H1 (cell line): ENCODE measurements at places on chromosomes 4 and X. TPM values are rescaled to one million over a fixed set of nuclear protein-coding genes. Genes with fewer than 3 reads are reported as not detected.

- no peak for DNase-seq
Measured at GRCh38 chr4:145819101-145819852, 119.3 kb downstream of the ZNF827 start.

DNA sequence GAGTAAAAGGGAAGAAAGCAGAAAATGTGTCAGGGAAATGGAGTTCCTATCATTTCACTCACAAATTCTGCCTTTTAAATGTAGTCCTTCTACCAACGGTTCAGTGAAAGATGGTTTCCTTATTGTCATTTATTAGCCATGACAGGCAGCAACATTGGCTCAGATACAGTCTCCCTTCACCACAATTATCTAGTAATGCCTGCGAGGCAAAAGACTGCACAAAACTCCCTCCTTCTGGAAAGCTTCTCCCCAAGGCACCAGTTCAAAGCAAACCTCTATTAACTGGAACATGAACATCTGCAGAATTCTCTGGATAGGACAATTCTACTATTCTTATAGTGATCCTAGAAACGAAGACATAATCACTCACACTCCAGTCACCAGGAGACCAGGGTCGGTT is 28.3 kb downstream of the DCTD start:
- DNase-seq, result no peak

GRCh38 chr4:70759126-70759525 is 37.4 kb downstream of the RUFY3 start:
- no peak for DNase-seq

Gene IL2RG
- total RNA-seq, result not detected in 2 replicates

DNA sequence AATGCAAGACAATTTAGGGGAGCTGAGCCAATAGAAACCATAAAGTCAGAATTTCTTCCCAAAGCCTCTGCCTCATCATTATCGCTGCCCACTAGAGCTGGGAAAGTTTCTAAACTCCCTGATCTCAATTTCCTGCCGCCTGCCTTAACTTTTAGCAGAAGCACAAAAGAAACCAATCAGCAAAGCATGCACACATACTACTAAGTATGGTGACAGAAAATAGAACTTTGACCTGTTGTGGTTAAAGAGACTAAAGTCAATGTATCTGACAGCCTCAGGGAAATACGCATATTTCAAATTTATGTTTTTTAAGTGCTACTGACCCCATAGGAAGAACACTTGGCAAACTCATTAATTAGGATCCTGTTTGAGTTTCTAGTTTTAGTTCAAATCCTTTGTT is 10.1 kb downstream of the STK26 start:
- DNase-seq, result no peak

DNA sequence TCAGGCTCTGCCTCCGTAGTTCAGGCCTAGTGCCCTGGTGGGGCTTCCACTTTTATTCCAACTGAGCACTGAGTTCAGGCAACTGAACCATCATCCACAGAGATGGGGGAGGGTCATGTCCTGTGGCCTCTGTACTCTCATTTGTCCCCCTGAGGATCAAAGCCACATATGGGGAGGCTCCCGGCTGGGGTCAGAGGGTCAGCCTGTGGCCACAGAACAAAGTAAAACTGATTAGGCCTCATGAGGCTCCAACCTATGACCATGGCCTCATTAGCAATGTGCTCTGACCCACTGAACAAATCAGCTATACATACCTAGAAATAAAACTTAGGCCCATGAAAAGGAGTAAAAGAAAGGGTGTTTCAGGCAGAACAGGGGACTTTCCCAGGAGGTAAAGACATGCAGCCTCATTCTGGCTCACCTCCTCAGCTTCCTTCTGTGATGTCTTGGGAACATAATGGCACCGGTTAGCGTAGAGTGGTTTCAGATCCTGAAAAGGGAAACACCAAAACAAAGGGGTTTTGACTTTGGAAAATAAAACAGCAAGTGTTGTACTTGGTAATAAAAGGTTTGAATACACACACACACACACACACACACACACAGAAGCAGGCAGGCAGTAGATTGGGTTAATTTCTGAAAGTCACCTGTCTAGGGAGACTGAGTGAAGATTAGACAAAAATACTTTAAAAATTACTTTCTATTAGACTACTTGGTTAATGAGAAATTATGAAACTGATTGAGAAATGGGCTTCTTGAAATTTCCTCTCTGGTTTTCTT is 24.3 kb downstream of the TMEM255A start:
- no peak for DNase-seq

GRCh38 chr4:107453987-107454386 is 266.0 kb downstream of the PAPSS1 start:
- no peak for DNase-seq

Gene PPP2R2C
- 6.4 and 7.1 TPM in 2 replicates for total RNA-seq

Gene CD40LG
- not detected in 2 replicates for total RNA-seq

GRCh38 chr4:73170518-73171198 is 87.9 kb downstream of the ANKRD17 start:
- DNase-seq, result no peak

DNA sequence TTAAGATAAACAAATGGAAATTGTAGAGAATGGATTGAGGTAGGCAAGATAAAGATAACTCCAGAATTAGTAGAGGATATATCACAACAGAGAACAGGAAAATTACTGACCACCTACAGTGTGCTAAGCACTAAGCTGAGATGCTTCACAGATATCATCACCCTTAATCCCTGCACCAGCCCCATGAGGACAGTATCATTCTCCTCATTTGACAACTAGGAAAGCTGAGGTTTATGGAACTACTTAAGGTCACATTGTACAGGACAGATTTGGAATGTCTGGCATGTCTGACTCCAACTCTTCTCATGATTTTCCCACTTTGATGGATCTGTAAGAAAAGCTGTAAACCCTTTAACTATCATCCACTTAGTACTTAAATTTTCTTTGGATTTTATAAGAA is 95.5 kb downstream of the CASK start:
- no peak for DNase-seq

DNA sequence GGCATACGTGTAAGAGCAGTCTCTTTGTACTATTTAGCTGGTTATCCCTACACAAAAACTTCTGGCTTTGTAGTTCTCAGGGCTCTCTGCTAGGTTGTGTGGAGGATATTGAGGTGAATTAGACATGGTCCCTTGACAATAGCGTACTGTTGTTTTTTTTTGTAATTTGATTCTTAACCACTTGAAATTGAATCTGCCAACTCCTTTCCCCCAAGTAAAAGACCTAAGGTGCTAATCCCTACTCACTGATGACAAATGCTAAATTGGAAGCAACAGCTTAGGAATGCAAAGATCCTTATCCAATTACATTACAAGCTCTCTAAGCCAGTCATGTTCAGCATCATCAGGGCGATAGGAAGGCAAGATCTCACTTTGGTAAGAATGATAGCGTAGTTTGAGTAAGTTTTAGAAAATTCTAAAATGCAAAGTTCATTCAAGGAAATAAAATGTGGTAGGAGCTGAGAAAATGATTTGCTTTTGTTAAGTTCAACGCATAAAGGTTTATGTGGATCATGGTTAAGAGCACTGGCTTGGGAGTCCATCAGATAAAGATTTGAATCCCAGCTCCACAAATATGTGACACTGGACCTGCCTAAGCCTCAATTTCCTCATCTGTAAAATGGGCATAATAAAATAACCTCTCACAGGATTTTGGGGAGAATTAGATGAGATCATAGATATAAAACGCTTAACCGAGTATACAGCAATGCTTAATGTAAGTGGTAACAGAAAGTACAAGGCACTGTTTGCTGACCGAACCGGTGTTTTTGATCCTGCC is 39.3 kb downstream of the DOCK11 start:
- no peak for DNase-seq

Gene PRDM5
- 23.4 and 23.7 TPM in 2 replicates for total RNA-seq

DNA sequence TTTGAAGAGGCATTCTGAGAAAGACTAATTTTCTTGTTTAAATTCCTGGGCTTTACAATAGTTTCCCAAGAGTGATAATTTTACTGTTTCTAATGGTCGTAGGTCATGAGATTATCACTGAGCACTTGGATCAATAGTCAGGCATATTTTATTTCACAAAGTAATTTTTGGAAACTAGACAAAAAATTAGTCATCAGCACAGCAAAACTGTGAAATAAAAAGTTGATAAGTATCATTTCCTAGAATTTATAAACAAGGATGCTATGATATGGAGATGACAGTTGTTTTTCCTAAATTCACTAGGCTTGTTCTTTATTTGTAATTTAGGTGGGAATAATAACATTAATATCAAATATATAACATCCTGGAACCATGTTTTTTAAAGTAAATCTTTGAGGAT is 33.0 kb downstream of the SULT1B1 start:
- no peak for DNase-seq

- no peak for DNase-seq
Measured at GRCh38 chr4:2077537-2078460, 18.7 kb downstream of the NAT8L start.

DNA sequence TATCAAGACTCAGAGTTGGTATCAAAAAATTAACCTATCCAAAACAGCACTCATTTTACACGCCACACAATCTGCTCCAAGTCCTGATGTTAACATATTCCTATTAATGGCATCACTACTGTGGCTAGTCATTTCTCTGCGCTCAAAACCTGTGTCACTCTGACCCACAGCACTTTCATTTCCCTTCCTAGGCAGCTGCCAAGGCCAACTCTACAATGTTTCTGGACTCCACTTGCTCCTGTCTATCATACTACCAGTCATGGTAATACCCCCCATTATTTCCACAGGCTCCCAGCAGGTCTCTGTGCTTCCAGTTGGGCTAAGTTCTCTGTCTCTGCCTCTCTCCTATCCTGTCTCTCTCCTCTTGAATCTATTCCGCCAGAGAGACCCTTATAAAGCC is 323.6 kb downstream of the NR3C2 start:
- DNase-seq, result no peak
